ENCODE measurements at places on chromosomes 5 and 9.

DNA sequence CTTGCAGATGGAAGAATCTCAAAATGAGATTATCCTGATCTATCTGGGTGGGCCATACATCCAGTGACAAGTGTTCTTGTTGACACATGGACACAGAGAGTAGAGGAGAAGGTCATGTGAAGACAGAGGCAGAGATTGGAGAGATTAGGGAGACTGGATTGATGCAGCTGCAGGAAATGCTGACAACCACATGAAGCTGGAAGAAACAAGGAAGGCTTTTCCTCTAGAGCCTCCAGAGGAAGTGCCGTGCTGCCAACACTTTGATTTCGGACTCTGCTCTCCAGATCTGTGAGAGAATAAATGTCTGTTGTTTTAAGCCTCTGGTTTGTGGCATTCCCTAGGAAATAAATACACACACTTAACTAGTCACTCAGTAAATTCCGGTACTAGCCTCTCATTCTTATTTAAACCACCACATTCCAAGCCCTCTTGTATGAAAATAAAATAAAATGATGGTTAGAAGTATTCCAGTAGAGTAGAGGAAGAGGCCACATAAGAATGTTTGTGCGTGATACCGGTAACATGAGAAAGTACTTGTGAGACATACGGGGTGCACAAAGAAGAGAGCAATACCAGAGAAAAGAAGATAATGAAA lies 110.9 kb upstream of the DMAC1 start:
- DNase-seq = no peak

- no peak for DNase-seq
Measured at GRCh38 chr5:138316355-138316754, 15.2 kb downstream of the CDC25C start.

DNA sequence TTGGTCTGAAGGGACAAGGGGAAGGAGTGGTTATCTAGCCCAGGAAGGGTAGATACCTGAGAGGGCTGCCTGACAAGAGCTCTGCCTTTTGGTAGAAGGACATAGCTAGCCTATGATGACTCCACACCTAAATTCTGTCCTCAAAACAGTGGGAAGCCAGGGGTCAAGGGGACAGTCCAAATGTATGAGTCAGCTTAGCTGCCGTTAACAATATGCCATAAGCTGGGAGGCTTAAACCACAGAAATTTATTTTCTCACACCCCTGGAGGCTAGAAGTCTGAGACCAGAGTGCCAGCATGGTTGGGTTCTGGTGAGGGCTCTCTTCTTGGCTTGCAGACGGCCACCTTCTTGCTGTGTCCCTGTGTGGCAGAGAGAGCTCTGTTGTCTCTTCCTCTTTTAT lies 306.4 kb downstream of the NTRK2 start:
- no peak for DNase-seq

- DNase-seq = no peak
Measured at GRCh38 chr9:131396626-131397025, 2.7 kb downstream of the PRRC2B start.

- DNase-seq = no peak
Measured at GRCh38 chr9:106717686-106718085, 145.3 kb upstream of the ZNF462 start.

DNA sequence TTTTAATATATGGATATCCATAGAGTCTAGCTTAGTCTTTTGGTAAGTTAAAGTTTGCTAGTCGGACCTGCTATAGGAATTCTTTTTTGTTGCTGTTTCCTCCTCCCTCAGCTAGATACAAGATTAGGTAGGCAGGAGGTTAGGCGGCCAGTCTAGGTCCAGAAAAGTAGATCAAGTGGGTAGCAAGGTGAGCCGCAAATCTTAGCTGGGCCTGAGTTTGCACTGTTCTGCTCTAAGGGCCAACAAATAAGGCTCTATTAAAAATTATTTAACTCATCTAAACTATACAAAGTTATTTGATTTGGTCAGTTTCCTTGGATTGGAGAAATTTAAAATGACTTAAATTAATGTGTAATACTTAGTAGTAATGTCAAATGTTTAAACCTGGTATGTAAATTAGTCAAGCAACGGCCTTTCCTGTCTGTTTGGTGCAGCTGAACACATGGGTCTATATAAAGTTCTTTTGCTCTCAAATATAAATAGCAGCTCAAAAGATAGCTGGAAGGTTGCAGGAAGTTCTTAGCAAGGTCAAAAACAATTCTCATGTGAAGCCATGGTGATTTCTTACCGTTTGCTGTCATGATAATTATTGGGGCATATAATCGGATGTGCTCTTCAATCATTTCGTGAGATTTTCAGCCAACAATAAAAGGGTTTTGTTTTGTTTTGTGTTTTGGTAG lies 72.0 kb downstream of the PRKACG start:
- DNase-seq = no peak

DNA sequence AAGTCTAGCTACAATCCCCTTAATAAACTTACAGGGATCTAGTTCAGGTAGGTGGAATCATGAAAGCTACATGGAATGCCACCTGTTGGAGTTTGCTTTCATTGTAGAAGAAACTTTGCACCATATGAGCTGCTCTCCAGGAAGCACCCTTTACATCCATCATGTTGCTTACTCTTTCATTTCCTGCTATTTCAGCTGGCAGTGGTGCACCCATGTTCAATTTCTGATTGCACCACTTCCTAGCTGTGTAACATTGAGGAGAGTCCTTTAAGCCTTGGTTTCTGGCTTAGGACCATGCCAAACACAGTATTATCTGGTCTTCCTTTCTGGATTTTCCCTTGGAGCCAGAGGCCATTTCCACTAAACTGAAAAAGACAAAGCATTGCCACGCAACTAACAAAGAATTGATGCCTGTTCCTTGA lies 123.3 kb upstream of the SLC12A2 start:
- DNase-seq = no peak

DNA sequence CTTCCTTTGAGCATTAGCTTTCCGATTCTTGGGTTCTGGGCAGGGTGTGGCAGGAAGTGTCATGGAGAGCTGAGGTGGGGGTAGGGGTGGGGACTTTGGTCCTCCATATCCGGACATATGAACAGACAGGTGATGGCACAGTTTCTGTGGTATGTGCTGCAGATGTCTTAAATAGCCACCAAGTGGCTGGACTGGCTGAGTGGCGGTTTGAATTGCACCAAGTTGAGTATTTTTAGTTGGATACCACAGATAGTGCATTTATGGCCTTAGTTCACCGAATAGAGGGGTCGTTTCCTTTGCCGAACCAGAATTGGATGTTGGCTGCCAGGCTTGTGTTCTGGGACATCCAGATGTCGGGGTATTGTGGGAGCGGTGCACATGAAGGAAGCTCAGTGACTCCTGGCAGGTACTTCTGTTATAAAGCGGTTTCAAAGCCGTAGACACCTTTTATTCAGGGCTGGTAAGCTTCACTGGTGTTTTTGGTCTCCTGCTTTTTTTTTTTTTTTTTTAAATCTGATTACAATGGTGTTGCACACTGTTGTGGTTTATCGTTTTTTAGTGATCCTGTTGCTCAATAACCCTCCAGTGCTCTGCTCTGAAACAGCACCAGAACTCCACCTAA lies 15.1 kb upstream of the TNFAIP8 start:
- DNase-seq = no peak

DNA sequence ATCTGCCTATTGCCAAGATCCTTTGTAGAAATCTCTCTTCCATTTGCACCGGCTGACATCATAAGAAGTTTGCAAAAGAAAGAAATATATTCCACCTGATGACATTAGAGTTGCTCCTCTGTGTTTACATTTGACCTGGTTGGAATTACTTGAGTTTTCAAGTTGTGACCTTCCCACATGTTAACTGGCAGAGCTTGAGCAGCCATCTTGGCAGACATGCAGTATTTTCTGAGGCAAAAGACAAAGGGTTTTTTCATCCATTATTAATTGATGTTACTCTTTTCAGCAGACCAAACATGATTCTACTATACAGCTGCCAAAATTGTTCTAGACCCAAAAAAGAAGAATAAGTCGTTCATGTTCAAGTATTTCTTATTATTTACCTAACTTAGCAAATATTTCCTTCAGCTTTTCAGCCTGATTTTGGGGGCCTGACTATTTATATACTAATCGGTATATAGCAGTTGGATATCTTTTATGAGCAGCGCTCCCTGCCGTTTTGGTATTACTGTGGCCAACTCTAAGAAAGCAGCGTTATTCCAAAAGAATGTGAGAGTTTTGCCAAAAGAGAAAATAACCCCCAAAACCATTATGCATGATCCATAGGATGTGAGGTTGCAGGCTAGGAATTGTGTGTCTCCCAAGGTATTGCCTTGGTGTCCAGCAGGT lies 212.9 kb downstream of the PBX3 start:
- no peak for DNase-seq

DNA sequence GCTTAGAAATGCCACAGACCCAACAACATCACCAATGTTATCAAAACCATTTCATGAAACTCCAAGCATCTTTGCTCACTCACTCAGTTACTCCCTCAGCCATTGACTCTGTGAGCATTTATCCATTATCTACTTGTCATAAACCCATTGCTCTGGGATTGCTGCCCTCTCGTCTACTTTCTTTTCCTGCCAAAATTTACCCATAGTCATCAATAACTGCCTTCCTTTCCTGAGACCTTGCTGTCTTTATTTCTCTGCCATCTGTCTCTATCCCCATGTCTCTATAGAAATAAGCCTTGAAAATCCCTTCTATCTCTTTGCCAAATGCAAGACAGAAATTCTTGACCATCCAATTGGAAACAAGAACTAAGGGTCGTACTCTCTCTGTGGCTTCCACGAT lies 26.4 kb upstream of the PUM3 start:
- DNase-seq = no peak

DNA sequence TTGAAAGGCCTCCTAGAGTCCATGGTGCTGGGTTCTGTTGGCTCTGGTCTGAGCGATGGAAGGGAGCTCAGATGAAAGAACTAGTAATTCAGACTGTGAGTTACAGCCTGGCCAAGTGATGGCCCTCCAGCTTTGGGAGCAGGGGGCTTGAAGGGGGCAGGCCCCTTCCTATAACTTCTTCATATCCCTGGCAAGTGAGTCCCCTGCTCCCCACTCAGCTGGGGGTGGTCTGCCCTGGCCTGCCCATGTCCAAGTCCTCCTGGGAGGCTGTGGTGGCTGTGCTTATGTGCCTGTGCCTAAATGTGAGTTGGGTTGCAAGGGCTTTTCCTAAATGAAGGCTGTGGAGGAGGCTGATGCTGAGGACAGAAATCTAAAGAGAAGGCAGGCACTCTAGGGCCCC lies 80.1 kb downstream of the MACROH2A1 start:
- DNase-seq = no peak

DNA sequence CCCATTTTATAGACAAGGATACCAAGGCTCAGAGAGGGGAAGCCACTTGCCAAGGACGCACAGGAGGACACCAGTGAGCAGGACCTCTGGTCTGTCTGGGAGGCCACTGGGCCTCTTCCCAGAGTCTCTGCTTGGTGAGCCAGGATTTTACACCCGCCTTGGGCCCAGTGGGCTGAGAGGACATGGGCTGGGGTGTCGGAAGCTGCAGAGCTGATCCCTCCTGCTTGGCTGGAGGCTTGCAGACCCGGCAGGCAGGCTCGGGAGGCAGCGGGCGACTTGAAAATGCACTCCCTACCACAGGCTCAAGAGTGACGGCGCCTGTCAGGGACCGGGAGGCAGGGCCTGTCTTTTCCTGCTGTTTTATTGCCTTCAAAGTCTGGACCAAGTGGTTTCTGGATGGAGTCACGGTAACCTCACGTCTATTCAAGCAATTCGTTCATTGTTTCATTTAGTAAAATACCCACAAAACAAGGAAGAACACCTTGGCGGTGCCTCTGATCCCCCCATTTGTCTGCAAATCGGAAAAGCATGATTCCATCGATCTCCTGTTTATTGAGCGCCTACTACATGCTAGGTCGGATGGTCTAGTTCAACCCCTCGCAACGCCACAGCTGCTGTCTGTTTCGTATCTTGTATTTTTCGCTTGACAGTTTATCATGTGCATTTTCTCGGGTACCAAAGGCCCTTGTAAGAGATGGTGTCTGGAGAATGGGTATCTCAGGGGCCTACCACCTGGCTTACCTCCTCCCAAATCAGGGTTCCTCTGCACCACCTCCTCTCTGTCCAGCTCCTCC lies 108.1 kb upstream of the IER5L start:
- DNase-seq = no peak

DNA sequence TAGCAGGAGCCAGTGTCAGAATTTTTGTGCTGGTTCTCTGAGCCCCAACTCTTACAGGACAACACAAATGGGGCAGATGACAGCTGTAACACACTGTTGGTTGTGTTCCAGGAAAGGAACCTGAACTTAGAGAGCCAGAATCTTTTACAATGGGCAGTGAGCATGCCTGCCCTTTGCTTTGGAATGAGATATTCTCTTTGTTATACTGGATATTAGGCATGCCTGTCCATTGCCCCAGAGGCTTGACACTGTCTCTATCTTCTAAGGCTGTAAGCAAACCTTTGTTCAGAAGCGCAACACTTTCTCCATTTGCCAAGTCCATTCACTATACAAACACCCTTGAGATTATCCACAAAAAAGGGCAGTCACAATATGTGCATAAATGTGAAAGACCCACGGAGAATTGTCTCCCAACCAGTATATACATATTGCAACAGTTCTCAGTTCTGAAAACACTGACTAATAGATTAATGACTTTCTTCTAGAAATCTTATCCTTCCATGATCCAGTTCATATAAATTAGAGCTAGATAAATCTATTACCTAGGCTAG lies 26.3 kb upstream of the CEP120 start:
- no peak for DNase-seq

- no peak for DNase-seq
Measured at GRCh38 chr5:9473624-9474023, 72.3 kb downstream of the SEMA5A start.

GRCh38 chr9:117777823-117778222 lies 73.6 kb downstream of the TLR4 start:
- no peak for DNase-seq

- DNase-seq = no peak
Measured at GRCh38 chr9:6538666-6539071, 106.9 kb downstream of the GLDC start.

DNA sequence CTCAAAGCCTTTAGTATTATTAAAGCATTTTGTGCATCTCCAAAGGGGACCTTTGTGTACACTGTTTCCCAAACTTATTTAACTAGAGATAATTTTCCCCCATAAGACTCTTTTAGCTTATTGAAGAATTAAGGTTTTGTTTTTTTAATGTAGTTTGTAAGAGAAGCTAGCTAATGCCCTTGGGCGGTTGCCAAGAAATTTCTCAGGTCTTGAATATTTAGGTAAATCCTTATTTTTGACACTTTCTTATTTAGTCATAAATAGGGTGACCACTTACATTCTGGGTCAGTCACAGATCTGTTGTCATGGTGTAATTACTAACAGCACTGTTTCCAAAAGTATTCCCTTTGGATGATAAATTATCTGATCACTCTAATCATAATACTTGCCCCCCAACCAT lies 27.2 kb downstream of the TNFAIP8 start:
- no peak for DNase-seq

DNA sequence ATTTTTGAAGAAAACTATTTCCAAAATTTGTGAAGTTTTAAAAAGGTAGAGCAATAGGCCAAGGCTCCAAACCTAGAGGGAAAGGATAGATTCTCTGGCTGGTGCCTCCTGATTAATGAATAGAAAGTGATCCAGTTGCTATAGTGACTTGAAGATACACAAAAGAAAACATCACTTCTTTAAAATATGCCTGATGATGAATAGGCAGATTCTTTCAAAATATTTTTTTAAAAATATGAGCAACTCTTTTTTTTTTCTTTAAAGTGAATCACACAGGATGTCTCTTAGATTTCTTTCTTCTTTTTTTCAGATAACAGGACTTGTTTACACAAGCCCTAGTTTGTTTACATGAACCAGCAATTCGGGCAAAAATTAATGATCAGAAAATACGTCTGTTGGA lies 124.4 kb downstream of the RFK start:
- DNase-seq = no peak

GRCh38 chr5:139140591-139141071 lies 57.5 kb downstream of the SIL1 start:
- no peak for DNase-seq

Measured in D341Med (cell line).